Cortex of kidney (tissue), 1 donor: ENCODE measurements at places on chromosomes 4 and X.

DNA sequence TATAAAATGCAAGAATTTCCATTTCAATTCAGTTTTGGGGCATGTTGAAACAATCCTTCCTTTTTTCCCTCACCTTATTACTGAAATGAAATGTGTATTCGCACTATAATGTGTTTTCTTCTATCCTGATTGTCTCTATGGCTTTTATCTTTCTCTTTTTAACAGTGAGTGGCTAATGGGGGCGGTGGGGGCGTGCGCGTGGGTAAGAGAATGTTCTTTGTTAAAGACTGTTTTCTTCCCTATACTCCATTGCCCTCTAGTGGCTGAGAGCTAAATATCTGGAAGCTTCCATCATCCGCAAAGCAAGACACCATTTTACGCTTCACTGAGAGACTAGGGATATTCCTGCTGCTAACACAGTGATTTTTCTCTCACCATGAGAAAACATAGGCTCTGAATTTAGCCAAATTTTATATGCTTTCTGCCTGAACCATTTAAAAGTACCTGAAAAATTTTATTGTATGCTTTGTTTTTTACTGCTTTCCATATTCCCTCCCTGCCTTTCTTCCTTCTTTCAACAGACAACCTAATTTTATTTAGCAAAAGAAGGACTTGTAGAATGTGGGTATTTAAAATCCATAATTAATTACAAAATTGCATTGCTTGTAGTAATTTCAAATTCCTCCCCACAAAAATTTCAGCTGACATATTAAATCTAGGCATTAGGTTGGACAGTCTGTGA is 194.0 kb downstream of the GASK1B start:
- DNase-seq, result no peak

GRCh38 chr4:3744901-3745300 is 21.3 kb upstream of the ADRA2C start:
- no peak for DNase-seq

DNA sequence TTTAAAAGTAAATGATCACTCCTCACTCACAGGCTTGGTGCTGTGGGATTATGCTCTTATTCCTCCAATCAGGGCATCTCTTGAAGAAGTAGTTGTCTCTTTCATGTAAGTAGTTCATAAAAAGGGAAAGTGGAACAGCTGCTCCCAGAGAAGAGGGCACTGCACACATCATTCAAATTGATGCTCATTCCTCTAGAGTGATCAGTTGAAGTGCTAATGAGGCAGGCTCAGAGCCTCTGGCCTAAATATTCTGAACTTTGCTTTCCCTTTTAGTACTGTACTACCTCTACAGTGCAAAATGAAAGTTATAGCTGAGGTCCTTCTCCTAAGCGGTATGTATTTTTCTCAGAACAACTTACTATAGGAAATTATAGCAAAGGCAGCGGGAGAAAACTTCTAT is 1453.1 kb downstream of the ARAP2 start:
- DNase-seq, result no peak

DNA sequence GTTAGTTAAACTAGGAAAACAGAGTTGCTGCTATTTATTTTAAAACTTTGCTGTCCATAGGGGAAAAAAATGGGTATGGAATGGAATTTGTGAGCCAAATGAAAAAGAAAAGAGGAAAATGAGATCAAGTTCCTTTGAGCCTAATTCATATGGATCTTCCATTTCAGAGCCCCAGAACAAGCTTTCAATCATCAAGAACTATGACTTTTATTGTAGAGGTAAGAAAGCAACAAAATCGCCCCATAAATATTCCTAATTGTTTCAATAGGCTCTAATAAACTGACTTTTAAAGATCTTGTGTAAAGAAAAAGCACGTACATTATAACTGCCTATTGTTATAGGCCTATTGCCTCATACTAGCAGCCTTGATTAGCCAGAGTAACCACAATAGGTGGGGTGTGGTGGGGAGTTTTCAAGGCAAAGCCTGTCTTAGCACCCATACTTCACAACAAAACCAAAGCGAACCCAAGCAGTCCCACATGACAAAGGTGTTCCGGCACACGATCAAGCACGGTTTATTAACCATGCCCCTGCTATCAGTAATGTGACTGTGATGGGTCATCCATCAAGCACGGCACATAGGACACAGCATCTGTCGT is 44.4 kb downstream of the RBM47 start:
- DNase-seq, result no peak

DNA sequence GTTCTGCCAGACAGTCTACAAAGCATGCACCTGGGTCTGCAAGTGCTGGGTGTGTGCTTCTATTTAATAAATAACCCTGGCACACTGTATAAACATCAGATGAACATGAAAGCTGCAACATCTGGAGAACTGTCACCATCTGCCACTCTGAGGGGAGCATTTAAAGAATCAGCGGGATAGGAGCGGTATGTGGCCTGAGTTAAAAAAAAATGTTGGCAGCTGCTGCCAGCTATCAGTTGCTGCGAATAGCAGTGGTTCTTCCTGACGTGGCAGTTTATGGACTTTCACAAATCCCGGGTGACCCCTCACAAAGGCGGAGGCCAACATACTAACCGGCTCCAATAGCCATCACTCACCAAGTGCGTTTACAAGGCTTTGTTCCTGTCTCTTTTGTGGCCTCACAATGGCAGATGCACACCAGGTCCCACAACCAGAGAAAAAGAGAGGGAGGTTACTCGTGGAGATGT is 95.1 kb downstream of the RASL11B start:
- no peak for DNase-seq

DNA sequence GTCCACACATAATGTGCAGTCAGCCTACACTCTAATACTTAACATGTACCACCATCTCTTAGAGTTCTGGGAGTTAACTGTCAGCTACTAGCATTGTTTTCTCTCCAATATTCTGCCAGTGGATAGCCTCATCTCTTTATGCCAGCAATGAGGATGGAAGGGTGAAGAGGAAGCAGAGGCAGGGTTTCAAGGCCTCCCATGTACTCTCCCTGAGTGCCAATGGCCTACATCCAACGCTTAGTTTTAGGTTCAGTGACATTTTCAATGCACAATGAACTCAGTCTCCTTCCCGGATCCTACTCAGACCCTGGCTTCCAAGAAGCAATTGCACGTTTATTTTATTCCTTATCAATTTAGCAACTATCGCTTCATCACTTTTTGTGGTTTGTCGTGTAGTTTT is 686.1 kb downstream of the DMD start:
- DNase-seq, result no peak

GRCh38 chr4:100778431-100778830 is 260.6 kb upstream of the EMCN start:
- DNase-seq, result no peak

DNA sequence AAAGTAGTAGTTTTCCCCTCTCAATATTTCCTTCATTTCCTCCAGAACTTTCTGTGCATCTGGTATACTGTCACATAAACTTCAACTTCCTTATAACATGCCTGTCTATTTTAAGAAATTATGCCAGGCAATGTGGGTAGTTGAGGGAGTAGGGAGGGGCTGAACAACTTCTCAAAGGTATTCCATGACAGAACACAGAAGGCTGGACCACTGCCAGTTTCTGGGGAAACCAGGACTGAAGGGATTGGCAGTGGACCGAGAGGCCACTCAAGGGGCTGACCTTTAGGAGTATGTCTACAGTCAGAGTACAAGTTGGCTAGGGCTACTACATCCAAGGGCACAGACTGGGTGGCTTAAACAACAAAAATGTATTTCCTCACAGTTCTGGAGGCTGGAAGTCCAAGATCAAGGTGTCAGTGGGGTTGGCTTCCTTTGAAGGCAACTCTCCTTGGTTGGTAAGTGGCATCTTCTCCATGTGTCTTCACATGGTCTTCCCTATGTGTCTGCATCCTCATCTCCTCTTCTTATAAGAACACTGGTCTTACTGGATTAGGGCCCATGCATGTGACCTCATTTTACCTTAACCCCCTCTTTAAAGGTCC is 6.9 kb downstream of the SH3RF1 start:
- DNase-seq, result no peak

DNA sequence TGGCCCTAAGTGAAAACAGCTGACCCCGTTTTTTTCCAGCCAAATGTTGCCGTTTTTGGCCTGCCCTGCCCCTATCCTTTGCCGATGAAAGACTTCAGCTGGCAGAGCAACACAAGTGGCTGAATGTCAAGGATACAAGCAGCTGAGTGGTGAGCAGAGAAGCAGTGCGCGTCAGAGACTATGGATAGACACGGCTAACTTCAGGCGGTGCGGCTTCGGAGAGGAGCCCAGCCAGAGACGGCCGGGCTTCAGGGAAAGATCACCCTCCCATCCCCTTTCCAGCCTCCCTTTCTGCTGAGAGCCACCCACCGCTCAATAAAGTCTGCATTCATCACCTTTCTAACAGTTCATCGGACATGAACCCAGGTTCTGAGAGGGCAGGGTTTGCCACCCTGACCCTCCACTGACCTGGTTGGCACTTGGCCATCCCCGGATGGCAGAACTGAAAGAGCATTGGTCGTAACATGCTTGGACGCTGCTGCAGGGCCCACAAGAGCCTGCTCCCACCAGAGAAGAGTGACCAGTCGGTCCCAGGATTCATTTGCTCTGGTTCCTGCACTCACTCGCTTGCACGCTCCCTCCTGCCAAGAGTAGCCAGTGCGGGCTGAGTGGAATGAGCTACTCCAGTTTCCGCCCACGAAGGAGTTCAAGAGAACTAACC is 125.8 kb downstream of the PPEF1 start:
- DNase-seq, result no peak

DNA sequence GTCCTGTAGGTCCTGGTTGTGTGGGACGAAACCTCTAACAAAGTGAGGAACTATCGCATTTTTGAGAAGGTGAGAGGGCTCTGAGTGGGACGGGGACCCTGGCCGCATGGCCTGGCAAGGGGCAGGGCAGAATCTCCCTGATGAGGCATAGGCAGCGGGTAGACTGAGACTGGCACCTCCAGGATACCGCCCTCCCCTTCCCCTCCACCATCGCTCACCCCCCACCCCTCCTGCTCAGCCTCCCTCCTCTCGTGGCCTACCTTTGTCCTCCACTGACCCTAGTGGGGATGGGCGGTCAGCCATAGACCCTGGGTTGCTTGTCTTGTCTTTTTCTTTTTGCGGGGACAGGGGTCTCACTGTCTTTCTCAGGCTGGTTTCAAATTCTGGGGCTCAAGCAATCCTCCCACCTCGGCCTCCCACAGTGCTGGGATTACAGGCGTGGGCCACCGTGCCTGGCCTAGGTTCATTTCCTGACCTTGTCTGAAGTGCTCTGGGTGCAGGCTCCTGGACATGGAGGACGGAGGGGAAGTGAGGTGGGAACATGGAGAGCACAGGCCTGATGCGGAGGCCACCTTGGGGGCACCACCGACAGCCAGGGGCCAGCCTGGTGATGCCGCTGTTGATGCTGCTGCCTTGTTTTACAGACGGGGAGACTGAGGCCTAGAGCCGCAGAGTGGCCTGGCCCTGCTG is 10.5 kb upstream of the ADD1 start:
- DNase-seq, result no peak

DNA sequence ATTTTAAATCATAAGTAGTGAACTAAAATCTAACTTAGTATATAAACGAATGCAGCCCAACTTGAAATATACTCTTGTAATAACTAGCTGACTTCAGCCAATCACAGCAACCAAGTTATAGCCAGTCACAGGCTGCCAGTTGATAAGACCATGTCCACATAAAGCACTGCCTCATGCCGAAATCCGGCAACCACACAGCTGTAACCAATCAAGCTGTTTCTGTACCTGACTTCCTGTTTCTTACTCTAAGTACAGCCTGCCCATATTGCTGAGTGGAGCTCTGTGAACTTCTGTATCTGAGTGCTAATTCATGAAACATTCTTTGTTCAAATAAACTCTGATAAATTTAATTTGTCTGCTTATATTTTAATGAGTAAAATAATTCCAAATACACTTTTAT is 805.3 kb upstream of the EPHA5 start:
- no peak for DNase-seq

DNA sequence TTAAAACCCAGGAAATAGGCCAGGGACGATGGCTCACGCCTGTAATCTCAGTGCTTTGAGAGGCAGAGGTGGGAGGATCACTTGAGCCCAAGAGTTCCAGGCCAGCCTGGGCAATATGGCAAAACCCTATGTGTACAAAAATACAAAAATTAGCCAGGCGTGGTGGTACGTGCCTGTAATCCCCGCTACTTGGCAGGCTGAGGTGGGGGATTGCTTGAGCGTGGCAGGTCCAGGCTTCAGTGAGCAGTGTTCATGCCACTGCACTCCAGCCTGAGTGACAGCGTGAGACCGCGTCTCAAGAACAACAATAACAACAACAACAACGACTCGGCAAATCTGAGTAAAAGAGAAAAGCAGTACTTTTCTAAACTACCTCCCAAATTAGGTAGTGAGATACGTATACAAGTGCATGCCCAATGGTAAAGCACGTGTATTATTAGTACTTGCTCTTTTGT is 13.0 kb upstream of the NDUFC1 start:
- no peak for DNase-seq

- DNase-seq, result no peak
Measured at GRCh38 chr4:7510066-7510465, 75.3 kb upstream of the PSAPL1 start.

GRCh38 chr4:150230561-150230960 is 152.3 kb downstream of the DCLK2 start:
- no peak for DNase-seq

GRCh38 chr4:83890816-83891215 is 354.9 kb downstream of the GPAT3 start:
- DNase-seq, result no peak

DNA sequence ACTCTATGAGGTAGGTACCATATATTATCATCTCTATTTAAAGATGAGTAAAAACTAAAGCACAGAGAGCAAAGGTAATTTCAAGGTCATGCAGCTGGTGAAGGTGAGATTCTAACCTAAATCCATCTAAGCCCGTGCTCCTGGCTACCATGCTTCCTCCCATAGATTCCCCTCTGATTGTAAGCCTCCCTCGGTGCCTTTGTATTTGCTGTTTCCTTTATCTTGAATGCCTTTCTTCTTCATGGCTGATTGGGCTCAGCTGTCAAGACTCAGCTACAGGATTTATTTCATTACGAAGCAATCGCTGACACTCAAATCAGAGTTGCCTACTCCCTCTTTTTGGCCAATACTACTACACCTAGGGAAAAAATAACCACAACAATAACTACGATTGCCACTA is 217.1 kb downstream of the ARAP2 start:
- no peak for DNase-seq

- no peak for DNase-seq
Measured at GRCh38 chr4:163606896-163607691, 112.6 kb downstream of the TMA16 start.

DNA sequence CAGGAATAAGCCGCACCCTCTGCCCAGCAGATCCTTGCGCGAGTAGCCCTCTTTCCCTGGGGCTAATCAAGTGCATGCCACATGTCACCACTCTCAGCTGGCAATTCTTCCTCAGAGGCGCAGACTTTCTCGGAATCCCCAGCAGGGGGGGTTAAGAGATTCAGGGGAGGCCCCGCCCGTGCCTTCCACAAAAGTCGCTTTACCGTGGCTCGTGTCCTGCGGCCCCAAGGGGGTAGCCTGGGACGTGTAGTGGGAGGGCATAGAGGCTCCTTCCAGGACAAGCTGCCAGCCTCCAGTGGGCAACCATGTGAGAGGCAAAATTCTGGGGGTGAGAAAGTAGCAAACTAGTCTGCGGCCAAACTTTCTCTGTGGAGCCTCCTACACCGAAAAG is 652 bp downstream of the SRPX start:
- DNase-seq, result no peak

GRCh38 chr4:139777757-139778156 is 112.1 kb downstream of the MGST2 start:
- no peak for DNase-seq
